NCI-H226 (cell line): ENCODE measurements at places on chromosomes 6 and 20.

DNA sequence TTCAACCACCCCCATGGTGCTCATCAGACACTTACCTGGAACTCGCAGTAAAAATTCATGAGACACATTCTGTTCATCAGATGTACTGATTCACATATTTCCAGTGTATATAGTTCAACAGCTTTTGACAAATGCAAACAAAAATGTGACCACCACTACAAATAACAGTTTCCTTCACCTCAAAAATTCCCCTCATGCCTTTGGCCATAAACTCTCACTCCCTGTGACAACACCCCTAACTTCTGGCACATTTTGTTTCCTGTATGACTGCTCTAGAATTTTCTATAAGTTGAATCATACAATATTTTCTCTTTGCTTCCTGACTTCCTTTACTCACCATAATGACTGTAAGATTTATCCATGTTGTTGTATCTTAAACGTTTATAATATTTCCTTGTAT, 63.7 kb downstream of the C6orf118 start:
- no peak for DNase-seq

DNA sequence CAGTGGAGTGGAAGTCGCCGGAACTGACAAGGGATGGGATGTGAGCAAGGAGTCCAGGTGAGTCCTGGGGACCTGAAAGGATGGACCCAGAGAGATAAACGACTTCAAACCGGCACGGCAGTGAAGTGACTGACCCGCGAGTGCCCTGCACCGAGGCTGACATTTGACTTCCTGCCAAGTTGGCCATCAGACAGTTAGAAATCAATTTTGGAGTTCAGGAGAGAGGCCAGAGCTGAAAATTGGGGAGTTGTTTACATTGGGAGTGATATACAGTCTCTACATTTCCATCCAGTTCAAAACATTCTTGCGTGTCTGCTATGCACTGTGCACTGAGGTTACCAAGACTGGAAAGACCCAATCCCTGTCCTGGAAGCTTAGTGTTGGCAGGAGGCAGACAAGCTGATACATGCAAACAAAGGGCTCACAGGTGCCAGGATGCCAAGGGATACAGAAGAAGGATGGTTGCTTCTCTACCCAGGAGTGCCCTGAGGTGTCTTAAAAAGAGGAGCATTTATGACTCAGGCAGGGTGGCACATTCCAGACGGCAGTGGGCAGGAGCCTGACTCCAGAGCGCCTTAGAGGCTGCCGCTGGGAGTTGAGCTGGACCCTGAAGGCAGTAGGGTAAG, 186.6 kb downstream of the MTHFD1L start:
- no peak for DNase-seq

GRCh38 chr6:23797041-23797440, 329.0 kb upstream of the NRSN1 start:
- DNase-seq, result no peak

GRCh38 chr6:127606131-127606562, 29.2 kb downstream of the C6orf58 start:
- DNase-seq, result peak; percentile 21

GRCh38 chr6:32529697-32530430, at the start of gene HLA-DRB5:
TSS of gene HLA-DRB5 (minus strand) at chr6:32530287. CDS start at chr6:32530224, 63 bp downstream.
- DNase-seq, result no peak

DNA sequence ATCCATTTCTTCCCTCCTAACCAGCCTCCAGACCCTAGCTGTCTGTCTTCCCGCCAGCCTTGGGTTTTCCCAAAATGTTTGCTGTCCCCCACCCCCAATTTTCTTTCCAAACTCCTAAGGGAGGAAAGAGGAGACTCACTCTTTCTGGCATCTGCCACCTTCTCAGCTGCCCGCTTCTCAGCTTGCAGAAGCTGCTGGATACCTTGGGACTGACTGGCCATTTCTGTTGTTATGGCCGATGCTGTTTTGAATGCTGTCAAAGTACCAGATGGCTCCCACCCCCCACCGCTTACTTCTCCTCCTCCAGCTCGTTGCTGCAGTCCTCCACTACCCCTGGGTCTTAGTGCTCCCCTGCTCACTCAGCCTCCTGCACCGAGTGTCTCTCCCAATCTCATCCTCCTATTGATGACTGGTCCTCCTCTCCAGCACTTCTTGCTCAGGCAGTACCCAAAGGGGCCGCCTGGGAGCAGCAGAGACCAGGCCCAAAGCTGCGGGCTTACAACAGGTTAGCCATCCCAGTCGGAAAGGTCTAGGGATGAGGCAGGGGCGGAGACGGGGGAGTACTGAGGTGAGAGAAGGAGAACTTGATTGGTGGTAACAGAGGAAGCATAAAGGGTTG, at the start of gene ATP6V1G2:
Gene ATP6V1G2 (minus strand): TSS at position 270 of the 619 bp plus-strand sequence. CDS start 49 bp downstream, at position 221.
- DNase-seq, result peak; percentile 79

DNA sequence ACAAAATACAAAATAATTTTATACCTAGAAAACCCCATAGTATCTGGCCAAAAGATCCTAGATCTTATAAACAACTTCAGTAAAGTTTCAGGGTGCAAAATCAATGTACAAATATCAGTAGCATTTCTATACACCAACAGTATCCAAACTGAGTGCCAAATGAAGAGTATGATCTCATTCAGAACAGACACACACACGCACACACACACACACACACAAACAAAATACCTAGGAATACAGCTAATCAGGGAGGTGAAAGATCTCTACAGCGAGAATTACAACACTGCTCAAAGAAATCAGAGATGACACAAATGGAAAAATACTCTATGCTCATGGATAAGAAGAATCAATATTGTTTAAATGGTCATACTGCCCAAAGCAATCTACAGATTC, 49.2 kb downstream of the TOMM6 start:
- no peak for DNase-seq

GRCh38 chr6:53203483-53203882, 54.8 kb upstream of the GCM1 start:
- DNase-seq, result no peak

DNA sequence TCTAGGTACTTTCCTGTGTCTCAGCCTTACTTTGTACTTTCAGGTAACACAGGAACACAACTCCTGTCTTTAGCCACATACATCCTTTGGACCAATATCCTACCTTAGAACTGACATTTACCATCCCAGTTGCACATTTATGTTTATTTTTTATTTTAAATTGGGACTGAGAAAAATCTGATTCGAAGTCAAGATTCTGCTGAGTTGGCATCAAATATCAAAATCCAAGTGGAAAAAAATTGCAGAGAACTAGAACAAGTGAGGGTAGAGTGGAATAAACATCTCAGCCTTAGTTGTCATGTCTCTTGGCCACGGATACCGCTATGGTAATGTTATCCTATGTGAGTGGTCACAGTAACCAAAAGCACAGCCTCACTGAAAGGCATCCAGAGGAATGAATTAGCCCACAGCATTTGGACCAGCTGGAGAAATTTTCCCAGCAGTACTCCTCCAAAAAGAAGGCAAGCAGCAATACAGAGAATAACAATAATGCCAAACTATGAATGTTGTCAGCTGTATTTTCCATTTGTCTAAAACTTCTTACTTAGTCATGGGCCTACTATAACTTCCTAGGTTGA, 17.6 kb upstream of the EYA4 start:
- DNase-seq, result no peak

- DNase-seq, result no peak
Measured at GRCh38 chr6:157921685-157922367, 59.8 kb upstream of the SYNJ2 start.

DNA sequence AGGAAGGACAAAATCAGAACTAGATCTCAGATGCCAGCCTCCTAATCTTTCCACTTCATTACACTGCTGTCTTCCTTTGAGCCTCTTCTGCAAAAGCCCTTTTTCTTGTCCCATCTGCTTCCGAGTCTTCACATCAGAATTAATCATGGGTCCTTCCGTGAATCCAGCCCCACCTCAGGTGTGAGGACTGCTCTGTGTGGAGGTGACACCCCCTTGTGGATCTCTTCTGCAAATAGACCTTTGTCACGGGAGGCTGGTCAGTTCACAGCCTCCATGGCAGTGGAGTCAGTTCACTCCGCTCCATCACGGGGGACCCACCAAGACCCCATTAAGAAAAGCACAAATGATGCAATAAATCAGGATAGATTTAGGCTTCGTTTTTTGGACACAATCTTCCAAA, 171.1 kb downstream of the ADAT2 start:
- peak; percentile 13 for DNase-seq

DNA sequence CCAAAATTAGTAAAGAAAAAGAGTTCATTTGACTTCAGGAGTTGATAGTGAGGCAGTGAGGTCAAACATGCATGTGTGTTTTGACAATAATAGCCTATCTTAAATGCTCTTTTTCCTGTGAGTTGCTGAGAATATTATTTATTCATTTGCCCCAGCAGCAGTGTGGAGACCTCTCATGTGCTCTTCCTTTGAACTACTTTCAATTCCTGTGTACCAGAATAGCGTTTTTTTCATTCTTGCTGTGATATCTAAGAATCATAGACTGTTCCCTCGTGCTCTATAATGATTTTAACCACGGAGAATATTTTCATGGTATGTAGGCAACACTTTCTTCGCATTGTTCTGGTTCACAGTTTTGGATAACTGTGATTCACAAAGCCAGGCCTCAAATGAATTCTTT, 5.2 kb downstream of the CDYL start:
- DNase-seq, result no peak

DNA sequence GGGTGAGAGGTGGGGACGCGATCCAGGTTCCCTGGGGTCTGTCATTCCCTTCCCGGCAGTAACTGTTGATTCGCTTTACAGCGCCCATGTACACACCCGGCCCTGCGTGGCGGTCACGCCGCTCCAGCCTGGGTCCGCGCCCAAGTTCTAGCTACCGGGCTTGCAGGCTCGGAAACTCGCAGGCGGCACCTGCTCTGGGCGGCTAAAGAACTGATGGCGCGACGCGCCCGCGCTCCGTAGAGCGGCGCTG, 1.4 kb upstream of the POU3F2 start:
- DNase-seq, result peak; percentile 6

- no peak for DNase-seq
Measured at GRCh38 chr6:123022975-123023374, 26.9 kb downstream of the CLVS2 start.

- no peak for DNase-seq
Measured at GRCh38 chr20:40771848-40772511, 82.9 kb upstream of the MAFB start.

DNA sequence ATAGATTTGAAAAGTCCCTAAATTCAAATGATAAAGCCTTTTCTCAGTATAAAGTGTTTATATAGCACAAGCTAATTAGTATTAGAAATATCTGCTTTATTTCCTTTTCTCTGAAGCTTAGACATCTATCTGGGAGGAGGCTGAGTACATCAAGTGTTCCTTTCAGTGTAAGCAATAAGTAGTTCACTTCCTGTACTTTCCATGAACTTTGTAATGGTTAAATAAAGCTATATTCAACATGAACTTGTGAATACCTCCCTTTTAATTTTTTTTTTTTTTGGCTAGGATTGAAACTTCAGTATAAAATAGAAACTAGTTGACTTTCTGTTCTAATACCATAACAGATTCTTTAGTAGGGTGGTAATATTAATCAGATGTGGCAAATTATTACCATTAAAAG, 190.9 kb downstream of the CENPW start:
- no peak for DNase-seq

DNA sequence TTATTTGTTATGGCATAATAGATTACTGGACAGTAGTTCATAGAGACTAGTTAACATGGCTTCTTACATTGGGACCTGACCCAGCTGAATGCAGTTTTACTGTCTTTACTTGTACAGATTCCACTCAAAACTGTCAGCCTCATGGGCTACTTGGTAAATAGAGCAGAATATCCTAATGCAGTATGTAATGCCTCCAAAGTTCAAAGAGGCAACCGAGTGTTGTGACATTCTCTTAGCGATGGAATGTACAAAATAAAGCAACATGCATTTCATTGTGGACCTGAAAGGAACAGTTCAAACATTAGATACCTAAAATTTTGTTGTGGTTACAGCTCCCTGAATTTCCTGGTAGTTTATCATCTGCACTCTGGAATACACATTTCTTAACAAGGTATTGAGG, 29.1 kb upstream of the RGS17 start:
- DNase-seq, result no peak

GRCh38 chr6:107877968-107878367, 53.9 kb upstream of the SCML4 start:
- DNase-seq, result no peak

- DNase-seq, result peak; percentile 9
Measured at GRCh38 chr20:13788167-13788834, 3.5 kb downstream of the NDUFAF5 start.

- DNase-seq, result no peak
Measured at GRCh38 chr6:163387317-163387716, 27.2 kb upstream of the QKI start.

DNA sequence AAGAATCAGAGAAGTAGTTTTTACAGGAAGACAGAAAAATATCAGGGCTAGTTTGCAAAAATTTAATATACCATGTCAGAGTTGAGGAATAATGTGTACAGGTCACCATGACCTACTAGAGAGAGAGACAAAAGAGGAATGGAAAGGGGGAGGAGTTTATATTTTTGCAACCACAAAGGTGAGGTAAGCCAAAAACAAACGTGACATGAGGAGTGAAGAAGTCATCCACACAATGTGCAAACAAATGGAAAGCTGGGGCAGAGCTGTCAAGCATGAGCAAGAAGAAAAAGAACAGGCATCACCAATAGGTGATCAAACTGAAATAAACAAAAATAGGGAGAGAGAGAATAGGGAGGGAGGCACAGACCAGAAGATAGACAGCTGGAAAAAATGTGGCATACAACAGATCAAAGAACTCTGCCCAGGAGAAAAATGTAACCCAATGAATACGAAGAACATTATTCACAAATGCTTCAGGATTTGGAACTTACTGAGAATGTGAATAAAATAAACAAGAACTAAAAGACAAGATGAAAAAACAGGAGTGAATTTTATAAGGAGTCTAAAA, 15.5 kb downstream of the RARS2 start:
- no peak for DNase-seq
